ENCODE measurements at places on chromosomes 11 and 22.

DNA sequence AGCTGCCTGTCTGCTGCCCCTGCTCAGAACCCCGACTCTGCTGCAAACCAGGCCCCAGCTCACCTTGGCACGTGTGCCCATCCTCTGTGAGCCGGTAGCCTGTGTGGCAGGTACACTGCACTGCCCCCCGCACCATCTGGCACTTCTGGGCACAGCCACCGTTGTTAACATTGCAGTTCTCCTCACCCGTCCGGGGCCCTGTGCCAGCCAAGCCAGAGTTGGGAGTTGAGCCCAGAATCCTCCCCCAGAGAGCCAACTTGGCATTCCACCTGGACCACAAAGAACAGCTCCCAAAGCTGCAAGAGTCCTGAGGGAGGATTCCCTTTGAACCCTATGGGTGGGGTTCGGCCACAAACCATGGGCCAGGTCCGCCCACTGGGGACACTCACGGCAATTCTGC is 22.5 kb downstream of the LRP4 start:
- no peak for DNase-seq

DNA sequence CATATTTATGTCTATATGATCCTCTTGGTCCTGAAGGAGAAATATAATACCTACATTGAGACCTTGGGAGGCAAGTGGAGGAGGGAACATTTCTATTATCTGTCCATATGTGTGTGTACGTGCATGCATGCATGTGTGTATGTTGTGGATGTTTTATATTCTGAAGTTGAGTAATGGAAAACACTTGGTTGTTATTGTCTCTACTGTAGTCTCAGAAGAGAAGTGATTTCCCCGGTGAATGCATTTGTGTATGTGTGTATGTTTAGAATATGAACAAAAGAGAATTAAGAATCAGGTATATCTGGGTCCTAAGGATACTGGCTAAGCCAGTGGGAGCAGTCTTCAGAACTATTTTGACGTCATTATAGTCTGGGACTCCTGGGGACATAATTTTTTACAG is at the start of gene OR52N1:
TSS of gene OR52N1 (minus strand) at position 101 of the 400 bp plus-strand sequence. CDS start 2,449 bp downstream, outside the sequence.
- no peak for DNase-seq

DNA sequence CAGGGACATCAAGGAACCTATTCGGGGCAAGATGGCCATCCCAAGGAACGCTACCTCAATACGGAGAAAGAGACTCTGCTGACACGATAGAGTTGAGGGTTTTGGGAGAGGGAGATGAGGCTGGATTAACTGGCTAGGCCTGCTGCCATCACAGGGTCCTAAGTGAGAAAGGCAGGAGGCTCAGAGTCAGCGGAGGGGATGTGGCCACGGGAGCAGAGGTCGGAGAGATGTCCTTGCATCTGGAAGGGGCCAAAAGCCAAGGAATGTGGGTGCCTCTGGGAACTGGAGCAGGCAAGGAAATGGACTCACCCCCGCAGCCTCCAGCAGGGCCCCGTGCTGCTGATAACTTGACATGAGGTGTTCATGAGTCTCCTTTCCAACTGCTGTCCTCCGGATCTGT is 31.0 kb upstream of the RFPL3 start:
- DNase-seq = no peak

GRCh38 chr11:105130189-105130813 is 9.3 kb downstream of the CARD18 start:
- DNase-seq = no peak

DNA sequence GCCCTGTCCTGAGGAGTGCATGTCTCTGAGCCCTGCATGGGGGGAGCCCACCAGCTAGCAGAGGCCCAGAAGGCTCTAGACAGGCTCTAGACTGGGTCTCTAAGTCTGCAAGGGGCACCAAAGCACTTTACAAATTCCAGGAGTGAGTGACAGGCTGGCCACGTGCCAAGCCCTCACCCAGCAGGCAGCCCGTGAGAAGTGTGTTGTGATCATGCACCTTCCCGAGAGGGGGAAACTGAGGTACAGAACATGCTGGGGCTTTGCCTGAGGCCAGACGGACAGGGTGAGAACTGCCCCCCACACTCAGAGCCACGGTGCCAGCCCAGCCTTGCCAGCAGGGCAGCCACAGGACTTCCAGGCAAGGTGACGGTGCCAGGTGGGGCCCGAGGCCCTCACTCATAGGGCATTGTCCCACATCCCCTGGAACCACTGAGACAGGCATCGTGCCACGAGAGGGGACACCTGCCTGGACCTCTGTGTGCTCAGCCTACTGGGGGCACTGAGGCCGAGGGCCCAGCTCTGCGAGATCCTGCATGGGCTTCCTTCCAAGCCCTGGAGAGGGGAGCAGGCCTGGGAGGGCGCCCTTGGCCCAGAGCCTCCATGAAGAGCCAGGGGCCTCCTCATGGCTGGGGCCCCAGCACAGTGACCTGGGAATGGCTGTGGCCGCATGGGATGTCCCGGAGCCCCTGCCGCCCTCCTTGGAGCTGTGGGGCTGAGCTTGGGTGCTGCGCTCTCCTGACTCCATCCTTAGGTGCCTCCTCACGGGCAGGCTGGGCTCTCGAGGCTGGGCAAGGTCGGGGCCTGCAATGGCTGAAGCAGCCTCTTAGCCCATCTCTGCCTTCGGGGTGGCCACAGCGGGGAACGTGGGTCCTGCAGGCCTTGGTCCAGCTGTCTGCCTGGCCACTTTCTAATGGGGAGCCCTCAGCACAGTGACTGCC is 121.5 kb downstream of the KCNQ1OT1 start:
- no peak for DNase-seq

DNA sequence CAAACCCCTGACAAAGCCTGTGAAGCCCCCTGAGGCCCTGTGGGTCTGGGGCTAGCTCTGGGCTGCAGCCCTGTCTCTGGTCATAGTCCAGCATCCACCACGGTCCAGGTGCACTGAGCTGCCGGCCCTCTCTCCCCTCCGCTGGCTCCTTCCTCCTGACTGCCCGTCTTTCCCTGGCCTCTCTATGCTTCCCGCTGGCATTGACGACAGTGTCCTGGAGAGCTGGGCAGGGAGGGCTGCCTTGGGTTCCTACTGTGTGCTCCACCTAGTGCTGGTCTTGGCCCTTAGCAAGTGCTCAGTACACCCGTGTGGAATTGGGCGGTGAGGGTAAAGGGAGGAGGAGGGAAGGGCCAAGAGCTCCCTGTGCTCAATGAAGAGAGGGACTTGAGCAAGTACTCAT is 868 bp upstream of the MYEOV start:
- no peak for DNase-seq

DNA sequence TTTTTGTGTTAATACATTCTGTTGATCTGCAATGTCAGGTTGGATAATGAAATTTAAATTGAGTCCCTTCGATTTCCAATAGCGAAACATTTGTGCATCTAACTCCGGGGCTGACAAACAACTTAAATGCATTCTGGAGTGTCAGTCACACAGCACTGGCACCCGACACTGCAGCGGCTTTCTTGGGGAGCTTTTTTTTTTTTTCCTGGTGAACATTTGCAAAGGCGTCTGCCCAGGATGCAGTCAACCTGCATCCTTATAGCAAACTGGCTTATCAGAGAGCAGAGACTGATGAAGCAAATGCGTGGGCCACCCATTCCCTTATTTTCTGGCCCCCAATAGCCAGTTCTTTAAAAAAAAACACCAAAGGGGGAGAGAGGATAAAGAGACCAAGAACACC is 1167.7 kb downstream of the LRRC4C start:
- no peak for DNase-seq

DNA sequence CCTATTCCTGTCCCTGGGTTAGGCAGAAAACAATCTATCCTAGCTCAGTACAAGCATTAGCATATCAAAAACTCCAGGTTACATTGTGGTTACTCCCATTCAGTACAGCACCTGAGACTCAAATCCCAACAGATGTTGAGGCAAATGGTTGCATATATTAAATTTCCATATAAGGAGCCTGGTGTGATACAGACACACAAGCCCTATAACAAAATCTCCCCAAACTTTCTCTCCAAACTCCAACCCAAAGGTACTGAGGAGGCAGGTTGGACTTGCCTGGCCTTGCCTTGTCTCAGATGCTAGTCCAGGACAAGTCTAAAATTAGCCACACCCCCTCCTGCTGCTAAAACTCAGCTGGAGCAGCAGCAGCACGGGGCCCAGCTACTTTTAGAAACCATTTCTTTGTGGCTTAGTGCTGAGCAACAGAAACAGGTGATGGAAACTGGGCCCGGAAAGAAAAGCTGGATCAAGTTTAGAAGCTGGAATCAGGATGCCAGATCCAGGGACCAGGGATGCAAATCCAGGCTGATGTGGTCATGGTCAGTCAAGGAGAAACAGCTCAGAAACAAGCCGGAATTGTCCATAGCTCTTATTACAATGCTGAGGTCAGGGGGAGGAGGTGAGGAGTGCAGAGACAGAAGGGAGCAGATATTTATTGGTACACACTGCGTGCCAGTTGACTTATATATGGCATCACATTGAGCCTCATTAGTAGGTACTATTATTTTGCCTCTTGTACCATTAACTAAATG is 73.7 kb upstream of the AMOTL1 start:
- DNase-seq = no peak

GRCh38 chr11:77081381-77081851 is 14.6 kb downstream of the CAPN5 start:
- DNase-seq = no peak

DNA sequence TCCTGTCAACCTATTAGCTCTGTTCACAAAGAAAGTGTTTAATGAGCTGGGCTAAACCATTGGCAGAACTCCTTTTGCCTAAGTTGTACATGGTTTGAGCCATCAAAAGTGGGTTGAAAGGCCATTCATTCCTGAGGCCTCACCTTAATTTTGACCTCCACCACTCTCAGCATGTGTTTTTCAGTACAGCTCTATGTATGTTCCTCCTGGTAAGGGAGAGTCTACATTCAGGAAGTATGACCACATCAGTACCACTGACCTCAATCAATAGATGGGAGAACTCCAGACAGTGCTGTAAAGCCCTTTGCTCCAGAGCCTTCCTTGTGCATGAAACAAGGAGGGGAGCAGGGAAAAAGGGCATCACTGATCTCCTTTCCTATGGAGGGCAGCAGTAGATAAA is 87.8 kb upstream of the CARD18 start:
- DNase-seq = no peak

- no peak for DNase-seq
These were observed 36.4 kb downstream of the SLC22A12 start for GRCh38 chr11:64627371-64627770.

DNA sequence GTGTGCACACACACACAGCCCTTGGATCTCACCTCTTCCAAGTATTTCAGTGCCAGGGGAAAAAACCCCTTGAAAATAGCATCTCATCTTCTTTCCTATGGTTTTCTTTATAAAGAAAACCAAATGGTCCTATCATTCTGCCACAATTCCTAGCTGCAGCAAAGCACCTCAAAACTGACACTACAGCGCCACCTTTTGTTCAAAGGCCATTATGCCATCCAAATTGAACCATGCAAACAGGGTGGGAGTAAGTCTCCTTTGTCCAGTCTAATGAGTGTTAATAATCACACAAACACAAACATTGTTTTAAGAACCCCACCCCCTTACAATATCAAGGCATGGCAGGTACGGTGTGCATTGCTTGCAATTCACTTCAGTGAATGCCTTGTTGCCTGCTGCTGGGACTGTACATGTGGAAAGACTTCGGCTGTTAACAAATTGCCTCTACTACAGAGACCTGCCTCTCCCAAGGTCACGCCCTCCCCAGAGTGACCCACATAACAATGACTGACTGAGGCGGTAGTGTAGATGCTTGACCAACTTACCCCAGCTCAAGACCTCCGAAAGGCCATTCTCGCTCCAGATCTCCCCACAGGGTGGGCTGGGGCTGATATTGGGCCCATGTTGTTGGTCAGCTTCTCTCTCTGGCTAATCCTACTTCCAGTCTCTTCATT is 31.7 kb downstream of the FAM181B start:
- DNase-seq = peak; percentile 21

GRCh38 chr22:36430863-36431262 is 43.1 kb upstream of the MYH9 start:
- no peak for DNase-seq

DNA sequence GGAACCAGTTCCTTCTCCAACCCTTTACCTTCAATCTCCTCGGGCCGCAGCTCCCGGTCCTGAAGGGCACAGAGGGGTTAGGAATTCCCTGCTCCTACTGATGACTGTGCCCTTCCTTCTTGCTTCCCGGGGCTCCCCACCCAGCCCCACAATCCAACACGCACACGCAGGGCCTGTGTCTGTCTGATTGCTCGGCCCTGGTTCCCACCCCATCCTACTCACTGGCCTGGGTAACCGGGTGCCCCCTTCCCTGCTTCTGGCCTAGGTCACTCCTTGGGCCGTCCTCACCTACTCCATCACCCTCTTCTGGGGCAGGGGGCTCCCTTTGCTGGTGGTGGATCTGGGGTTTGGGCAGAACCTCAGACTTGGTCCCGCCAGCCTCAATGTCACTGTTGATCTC is 1.3 kb downstream of the CABP2 start:
- no peak for DNase-seq

DNA sequence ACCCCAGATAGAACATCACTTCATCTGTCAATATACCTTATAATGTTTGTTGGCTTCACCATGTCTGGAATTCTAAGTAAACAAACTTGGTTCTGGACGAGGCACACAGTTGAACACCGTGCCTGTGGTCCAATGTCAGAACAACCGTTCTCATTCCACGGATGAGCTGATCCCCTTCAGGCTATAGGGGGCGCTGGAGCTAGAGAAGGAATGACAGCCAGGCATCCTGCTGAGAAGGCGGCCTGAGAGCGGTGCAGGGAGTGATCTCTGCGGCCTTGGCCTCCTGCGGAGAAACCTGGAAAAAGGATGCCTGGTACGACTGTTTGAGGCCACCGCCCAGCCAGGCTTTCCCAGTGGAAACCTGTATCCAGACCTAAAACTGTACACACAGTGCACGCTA is 48.7 kb downstream of the FDX1 start:
- DNase-seq = no peak

DNA sequence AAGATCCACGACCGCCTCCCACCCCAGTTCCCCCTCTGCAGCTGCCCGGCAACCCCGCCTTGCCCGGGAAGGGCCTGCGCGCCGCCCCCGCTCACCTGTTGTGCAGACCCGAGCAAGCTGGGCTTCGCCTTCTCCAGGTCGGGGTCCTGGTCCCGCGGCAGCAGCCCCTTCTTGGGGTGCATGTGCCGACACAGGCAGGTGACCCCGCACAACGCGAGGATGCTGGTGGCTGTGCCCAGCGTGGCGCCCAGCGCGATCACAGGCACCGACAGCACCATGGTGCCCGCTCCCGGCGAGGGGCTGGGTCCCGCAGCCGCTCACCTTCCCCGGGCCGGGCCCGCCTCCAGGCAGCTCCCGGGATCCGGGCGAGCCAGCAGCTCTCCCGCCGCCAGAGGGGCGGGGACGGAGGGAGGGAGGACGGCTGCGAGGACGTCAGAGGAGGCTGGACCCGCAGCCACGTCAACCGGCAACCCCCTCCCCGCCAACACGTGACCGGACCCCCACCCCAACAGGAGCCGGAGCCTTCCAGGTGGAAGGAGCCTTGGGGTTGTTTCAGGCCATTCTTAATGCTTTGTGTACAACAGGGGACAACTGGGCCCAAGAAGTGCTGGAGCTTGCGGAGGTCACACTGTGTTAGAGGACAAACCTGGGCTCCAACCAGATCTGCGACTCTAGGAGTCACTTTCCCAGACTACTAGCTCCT is at the start of gene SYT13:
TSS of gene SYT13 (minus strand) at position 412 of the 703 bp plus-strand sequence. CDS start at position 278, 134 bp downstream.
- no peak for DNase-seq

DNA sequence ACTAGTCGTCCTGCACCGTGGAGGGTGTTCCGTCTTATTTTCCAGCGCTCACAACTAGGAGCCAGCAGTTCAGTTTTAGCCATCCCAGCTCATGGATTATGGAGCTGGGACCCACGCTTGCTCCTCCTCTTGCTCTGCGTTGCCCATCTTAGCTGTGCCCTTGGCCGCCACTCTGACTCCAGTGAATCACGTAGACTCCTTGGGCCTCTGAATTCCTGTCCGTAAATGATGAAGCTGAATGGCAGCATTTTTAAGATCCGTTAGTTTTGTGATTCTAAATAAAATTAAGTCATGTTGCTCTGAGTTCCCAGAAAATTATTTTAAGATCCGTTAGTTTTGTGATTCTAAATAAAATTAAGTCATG is 23.8 kb downstream of the BCR start:
- DNase-seq = no peak

All from stimulated activated CD4-positive, alpha-beta T cell treated with anti-CD3 and anti-CD28 coated beads, Interleukin-2, amount 100 ng/mL, for 48 hours (primary cell).